NCI-H187 (cell line): ENCODE measurements at places on chromosomes 3 and 15.

DNA sequence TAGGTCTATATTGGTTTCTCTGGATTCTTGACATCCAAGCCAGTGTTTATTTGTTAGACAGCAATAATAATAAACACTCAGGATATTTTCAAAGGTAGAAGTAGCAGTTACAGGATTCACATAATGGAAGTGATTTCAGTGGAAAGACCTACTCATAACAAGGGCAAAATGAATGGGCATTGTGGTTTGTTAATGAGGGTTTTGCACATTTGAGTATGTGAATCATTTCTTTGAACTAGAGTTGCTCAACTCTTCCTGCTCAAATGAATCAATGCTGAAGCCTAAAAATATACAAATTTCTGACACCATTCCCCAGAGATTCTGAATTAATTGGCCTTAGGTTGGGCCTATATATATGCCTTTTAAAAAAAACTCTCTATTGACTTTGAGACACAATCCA lies 4.1 kb upstream of the COL6A5 start:
- no peak for DNase-seq

DNA sequence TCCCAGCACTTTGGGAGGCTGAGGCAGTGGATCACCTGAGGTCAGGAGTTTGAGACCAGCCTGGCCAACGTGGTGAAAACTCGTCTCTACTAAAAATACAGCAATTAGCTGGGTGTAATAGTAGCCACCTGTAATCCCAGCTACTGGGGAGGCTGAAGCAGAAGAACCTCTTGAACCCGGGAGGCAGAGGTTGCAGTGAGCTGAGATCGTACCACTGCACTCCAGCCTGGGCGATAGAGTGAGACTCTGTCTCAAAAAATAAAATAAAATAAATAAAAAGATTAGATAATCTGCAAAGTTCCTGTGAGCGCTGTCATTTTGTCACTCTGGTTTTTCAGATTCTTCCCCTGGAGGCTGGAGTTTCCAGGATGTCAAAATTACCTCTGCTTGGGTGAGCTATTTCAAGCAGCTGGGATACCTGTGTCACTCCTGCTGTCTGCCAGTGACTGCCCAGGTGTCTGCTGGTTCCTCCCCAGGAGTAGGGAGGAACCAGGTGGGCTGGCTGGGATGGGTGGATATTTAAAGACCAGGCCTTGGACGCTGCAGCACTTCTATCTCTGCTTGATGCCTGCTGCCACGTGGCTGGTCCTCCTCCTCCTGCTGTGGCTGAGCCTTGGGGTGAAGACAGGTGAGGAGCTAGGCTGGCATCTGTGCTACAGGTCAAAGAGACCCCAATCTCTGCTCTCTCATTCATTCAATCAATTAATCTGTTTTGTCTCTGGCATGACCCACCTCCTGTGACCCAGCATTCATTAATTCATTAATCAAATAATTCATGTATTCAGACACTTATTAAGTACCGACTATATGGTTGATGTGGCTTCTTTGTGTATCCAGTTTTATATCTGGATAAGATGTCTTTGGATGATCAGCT lies 19.5 kb upstream of the MUC20 start:
- no peak for DNase-seq

- DNase-seq, result no peak
These were observed 3.5 kb downstream of the PDE8A start for GRCh38 chr15:84985158-84985557.

GRCh38 chr15:77386626-77387025 lies 33.3 kb downstream of the PEAK1 start:
- no peak for DNase-seq

DNA sequence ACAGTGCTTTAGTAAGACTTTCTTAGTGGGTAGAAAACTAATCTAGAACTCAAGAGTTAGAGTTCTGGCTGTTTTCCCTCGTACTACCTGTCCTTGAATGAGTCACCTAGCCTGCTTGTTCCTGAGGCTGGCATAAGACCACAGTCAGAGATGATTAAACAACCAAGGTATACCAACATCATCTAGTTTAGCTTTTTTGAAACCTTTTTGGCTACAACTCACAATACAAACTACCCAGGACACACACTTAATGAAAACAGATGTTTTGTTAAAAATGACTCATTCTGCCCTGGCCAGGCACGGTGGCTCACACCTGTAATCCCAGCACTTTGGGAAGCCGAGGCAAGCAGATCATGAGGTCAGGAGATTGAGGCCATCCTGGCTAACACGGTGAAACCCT lies 4.6 kb downstream of the MCCC1 start:
- no peak for DNase-seq

DNA sequence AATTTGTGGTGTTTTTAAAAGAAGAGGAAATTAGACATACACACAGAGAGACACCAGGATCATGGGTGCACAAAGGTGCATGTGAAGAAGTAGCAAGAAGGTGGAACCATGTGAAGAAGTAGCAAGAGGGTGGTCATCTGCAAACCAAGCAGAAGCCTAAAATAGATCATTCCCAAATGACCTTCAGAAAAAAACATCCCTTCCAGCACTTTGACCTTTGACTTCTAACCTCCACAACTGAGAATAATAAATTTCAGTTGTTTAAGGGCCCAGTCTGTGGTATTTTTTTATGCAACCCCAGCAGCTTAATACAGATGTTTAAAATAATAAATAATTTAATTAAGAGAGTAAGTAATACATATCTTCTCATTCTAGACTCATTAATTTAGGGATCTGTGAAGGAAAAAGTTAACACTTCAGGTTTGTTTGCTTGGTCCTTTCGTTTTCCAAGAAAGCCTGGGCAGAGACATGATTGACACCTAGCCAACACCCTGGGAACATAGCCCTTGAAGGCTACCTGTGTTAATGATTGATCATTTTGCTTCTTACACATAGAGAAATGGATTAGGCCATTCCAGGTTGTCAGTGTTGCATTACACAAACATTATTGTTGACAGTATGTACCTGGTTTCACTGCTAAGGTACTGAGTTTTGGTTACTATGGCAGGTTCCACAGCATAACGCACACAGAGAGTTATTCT lies 1331.2 kb upstream of the GBE1 start:
- no peak for DNase-seq

GRCh38 chr3:180430896-180431295 lies 171.1 kb upstream of the TTC14 start:
- no peak for DNase-seq

- no peak for DNase-seq
These were observed 290.6 kb downstream of the ADAMTS17 start for GRCh38 chr15:100050877-100051786.

- DNase-seq, result no peak
These were observed 31.4 kb downstream of the MAPK6 start for GRCh38 chr15:52050416-52050815.

DNA sequence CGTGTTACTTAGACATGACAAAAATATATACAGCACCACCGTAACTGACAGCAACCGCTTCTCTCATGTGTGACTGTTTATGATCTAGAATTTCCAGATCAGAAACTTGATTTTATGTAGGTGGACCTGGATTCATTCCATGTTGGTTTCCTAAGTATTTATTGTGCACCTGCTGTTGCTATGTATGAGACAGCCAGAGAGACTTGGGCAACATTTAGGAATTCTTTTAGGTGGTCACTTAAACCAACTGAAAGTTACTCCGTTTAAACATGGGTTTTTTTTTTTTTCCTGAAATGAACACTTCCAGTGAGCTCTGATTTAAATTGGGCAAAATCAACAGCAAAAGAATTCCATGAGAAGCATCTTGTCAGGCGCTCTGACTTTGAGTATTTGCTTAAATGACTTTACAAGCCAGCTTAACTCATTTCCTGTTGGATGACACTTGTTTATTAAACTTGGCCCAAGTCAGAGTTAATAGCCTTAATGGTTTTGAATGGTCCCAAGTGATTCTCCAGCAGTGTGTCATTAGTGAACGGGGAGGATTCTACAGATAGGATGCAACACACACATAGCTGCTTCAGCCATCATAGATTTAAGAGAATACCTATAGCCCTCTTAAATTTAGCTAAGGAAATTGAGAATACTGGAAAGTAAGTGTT lies 31.8 kb downstream of the MITF start:
- DNase-seq, result no peak

GRCh38 chr15:42123546-42123945 lies 29.2 kb upstream of the PLA2G4D start:
- DNase-seq, result no peak

GRCh38 chr15:74121039-74121438 lies 9.3 kb upstream of the ISLR2 start:
- DNase-seq, result no peak

DNA sequence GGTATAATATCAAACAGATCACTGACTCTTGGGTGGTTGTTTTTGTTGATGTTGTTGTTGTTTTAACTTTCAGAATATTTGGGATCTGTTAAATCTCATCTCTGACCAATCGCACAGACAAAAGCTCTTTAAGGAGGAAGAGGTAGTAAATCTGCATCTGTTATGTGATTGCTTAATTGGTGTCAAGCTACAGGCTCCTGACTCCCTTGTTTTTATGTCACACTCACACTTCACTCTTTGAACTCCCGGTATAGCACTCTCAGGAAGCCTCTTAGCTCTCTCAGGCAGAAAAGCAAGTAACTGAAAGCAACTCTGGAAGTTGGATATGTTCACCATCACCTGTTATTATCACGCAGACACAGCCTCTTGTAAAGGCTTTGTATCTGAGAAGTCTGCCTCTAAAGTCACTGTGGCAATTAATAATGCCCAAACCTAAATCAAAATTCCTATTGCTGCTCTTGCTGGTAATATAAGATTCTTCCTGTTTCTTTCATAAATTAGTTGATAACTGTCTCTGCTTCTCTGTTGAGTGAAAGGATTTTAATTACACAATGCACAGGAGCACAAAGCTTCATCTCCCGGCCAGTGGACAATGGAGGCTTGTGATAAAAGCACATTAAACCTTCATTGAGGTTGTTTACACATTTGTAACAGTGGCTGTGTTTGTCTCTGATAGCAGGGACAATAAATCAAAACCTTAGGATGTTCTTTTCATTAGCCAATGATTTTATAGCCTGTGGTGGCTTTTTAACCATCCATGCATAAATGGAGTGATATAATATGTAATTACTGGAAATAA lies 576.7 kb downstream of the MFSD1 start:
- DNase-seq, result no peak

DNA sequence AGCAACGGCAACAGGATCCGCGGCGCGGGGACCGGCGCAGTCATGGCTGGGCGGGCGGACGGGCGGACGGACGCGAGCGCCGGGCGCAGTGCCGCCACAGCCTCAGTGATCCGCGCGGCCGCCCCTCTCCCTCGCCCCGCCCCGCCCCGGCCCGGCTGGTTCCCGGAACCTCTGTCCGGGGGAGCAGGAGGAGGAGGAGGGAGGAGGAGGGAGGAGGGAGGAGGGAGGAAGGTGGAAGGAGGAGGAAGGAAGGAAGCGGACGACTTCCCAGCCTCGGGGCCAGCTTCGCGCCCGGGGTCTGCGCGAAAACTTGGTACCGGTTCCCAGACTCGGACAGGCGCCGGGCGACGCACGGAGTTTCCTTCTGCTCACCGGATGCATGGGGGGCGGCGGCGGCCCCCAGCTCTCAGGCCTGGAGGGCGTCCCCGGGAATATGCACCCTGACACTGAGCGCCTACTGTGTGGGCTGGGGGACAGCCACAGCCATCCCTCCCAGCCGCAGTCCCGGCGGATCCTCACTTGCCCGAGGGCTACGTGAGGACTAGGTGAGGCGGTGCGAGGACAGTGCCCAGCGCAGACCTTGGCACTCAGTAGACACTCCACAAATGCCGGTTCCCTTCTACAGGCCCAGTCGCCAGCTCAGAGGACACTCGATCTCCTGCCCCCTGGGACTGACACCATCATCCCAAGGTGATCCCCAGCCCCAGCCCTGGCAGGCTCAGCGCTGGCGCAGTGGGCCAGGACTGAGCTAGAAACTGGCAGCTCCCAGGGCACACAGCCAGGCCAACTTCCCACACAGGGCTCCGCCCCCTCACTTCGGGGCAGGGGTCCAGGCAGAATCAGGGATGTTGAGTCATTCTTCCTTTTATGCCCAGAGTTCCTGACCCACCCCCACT lies at the start of gene SHISA5:
SHISA5 (minus strand) TSS at position 124 of the 896 bp plus-strand sequence; CDS start at position 44, 80 bp downstream.
- no peak for DNase-seq

DNA sequence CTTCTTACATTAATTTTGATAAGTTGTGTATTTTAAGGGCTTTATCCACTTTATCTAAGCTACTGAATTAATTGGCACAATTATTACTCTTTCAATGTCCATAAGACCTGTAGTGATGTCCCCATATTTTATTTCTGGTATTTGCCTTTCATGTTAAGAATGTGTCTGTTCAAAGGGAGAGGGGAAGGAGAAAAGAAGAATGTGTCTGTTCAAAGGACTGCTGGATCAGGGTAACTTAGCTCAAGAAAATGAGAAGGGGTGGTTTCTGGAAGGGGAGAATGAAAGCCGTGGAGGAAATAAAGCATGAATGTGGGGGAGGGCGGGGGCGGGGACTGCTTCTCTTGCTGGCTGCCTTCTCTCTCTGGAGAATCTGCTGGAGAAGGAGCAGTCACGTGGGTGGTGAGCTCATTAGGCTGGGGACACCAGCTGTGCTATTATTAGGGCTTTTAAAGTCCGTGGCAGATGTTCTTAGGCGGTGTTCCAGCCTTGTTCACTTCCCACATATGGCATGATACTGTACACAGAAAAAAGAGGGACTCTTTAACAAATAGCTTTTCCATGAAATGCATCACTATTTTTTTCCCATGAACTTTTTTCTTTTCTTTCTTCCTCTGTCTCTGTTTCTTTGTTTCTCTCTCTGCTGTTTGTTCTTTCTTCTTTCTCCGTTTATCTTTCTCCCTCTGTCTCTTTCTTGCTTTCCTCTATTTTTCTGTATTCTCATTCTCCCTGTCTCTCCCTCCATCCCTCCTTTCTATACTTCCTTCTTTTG lies 63.7 kb upstream of the ULK4 start:
- DNase-seq, result no peak

GRCh38 chr3:157488144-157488543 lies 15.1 kb downstream of the VEPH1 start:
- no peak for DNase-seq

GRCh38 chr3:37096975-37097374 lies 77.4 kb downstream of the LRRFIP2 start:
- no peak for DNase-seq

DNA sequence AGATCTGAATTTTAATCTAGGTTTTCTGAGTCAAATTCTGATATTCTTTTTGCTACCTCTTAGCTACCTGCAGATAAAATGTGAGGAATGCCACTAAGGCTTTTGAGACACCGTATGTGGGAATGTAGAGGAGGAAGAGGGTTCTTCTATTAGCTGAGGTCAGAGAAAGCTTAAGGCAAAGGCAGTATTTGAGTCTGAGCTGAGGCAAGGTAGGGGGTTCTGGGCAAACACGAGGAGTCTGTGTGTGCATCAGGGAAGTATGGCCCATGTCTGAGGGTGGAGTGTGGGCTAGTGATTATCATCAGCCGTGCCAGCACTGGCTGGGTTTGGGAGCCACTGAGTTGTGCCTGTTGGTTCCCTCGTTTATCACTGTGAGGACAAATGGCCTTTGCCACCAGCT lies 181.1 kb downstream of the SOX2 start:
- no peak for DNase-seq

GRCh38 chr15:51368751-51369450 lies 27.4 kb downstream of the GLDN start:
- DNase-seq, result no peak

DNA sequence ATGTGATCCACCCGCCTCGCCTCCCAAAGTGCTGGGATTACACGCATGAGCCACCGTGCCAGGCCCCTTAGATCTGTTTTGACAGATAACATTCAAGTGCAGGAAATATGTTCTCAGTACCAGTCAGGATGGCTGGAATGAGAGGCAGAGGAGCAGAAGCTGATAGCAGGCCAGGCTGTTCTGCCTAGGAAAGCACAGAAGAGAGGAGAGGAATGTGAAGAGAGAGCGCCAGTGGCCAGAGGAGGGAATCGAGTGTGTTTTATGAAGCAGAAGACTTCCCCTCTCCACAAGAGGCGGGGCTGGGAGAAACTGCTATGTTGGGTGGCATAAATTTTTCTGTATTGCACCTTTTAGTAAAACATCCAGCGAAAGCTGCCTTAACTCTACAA lies 32.0 kb upstream of the RYK start:
- no peak for DNase-seq
